ENCODE measurements at places on chromosomes 7 and 10.

- DNase-seq, result no peak
Measured at GRCh38 chr10:113084031-113084430, 134.0 kb downstream of the TCF7L2 start.

DNA sequence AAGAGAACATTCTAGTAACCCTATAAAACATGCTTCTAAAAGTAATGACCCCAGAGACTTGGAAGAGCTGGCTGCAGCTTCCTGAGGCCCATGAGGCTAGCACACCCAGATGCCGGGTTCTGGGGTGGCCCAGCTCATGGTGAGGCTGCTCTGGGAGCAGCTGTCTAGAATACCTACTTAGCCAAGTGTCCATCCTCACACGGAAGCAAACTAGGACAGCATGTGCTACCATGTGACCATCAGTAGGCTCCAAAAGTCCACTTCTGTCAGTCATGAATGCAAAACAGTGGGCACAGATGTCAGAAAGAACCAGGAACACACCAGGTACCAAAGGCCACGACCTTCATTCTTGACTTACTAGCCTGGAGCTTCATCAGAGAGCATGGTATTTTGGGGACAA lies 32.4 kb downstream of the CTBP2 start:
- no peak for DNase-seq

- DNase-seq, result no peak
Measured at GRCh38 chr7:46352004-46352954, 431.2 kb upstream of the IGFBP3 start.

DNA sequence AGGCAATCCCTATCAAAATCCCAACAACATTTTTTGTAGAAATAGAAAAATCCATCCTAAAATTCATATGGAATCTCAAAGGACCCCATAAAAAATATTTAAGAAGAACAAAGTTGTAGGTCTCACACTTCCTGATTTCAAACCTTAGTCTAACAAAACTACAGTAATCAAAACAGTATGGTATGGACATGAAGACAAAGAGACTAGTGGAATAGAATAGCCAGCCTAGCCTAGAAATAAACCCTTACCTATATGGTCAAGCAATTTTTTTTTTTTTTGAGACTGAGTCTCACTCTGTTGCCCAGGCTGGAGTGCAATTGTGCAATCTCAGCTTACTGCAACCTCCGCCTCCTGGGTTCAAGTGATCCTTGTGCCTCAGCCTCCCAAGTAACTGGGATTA lies 3.6 kb upstream of the TMEM120A start:
- no peak for DNase-seq

GRCh38 chr10:119368991-119369869 lies 161.9 kb downstream of the GRK5 start:
- DNase-seq, result no peak

DNA sequence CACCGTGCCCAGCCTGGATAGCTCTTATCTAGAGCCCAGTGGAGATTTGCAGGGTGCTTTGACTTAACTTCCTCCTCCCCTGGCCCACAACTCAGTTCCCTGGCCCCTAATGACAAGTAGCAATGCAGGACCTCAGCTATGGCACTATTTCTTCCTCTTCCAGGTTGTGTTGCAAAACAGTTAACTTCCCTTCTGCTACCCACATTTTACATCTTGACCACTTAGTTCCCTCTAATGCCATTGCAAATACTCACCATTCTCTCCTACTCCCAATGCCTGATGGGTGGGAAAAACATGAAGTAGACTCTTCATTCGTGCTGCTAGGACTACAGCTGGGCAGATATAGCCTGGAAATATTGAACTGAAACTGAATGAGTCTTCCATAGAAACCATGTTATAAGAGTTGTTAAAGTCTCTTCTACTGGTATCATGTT lies 39.1 kb upstream of the FGL2 start:
- no peak for DNase-seq

- no peak for DNase-seq
Measured at GRCh38 chr10:61325223-61325960, 127.8 kb downstream of the TMEM26 start.

DNA sequence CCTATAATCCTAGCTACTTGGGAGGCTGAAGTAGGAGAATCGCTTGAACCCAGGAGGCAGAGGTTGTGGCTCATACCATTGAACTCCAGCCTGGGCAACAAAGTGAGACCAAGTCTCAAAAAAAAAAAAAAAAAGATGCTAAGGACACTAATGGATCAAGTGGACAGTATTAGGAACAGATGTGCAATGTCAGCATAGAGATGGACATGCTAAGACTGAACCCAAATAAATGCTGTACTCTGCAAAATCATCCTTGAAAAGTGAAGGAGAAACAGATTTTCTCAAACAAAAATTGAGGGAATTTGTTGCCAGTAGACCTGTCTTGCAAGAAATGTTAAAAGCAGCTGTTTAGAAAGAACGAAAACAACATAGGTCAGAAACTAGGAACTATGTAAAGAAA lies 194.5 kb downstream of the USP6NL start:
- no peak for DNase-seq

GRCh38 chr7:133853706-133854276 lies 273.3 kb upstream of the LRGUK start:
- DNase-seq, result no peak

GRCh38 chr10:116026315-116026714 lies 246.7 kb downstream of the GFRA1 start:
- no peak for DNase-seq

DNA sequence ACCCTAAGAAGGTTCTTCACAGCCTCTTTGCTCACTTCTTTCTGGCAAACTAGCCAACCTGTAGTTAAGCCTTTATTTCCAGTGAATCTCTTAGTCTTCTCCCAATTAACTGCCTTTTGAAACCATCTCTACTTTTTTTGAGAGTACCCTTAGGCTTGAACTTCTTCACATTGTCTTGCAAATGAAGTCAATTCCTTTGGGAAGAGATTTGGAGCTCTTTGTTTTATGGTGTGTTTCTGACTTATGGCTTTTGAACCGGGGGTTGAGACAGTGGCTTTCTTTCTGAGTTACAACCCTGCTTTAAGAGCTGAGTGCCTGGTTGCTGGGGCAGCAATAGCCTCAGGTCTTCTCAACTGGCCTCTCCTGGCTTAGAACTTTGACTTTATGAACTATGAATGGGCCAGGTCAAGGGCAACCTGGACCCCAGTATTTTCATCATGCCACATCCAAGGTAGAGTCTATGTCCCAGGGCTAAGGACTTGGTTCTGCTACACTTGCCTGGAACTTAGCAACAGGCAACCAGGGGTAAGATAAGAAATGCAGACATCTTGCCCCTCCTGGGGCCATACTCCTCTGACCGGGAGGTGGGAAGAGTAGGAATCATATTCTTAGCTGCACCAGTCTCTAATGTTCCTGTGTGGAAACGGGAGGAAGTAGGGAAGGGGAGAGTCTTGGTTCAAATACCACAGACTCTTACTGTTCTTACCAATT lies 53.0 kb downstream of the SP4 start:
- DNase-seq, result no peak

GRCh38 chr7:151343516-151343915 lies 1.9 kb downstream of the NUB1 start:
- no peak for DNase-seq

- no peak for DNase-seq
Measured at GRCh38 chr7:151806204-151806603, 70.7 kb downstream of the PRKAG2 start.

DNA sequence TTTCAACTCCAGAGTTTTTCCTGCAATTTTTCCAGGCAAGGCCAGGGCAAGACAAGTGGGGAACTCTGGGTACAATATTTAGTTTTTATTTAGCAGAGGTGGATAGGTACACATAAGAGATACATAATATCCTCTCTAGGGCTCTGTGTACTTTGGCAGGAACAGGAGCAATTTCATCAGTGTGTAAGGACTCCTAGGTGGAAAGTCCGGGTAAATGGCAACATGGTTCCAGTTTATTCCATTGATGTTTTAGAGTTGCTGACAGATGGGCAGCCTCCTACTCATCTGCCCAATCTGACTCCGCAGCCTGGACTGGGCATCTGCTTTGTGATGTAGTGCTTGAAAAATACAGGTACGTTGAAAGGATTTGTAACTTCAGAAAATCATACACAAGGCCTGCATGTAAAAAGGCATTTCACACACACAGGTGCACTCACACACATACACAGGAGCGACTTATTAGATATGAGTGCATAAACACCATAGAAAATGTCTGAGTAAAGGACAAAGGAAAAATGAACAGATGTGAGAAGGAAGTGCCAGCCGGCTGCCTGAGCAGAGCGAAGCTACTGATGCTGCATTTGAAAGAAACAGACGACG lies 5.7 kb downstream of the PON1 start:
- no peak for DNase-seq

- no peak for DNase-seq
Measured at GRCh38 chr10:28177944-28178637, 124.8 kb downstream of the MPP7 start.

GRCh38 chr7:28418311-28418710 lies 6.0 kb downstream of the CREB5 start:
- DNase-seq, result no peak

GRCh38 chr7:155508376-155509358 lies 37.7 kb downstream of the CNPY1 start:
- DNase-seq, result no peak

DNA sequence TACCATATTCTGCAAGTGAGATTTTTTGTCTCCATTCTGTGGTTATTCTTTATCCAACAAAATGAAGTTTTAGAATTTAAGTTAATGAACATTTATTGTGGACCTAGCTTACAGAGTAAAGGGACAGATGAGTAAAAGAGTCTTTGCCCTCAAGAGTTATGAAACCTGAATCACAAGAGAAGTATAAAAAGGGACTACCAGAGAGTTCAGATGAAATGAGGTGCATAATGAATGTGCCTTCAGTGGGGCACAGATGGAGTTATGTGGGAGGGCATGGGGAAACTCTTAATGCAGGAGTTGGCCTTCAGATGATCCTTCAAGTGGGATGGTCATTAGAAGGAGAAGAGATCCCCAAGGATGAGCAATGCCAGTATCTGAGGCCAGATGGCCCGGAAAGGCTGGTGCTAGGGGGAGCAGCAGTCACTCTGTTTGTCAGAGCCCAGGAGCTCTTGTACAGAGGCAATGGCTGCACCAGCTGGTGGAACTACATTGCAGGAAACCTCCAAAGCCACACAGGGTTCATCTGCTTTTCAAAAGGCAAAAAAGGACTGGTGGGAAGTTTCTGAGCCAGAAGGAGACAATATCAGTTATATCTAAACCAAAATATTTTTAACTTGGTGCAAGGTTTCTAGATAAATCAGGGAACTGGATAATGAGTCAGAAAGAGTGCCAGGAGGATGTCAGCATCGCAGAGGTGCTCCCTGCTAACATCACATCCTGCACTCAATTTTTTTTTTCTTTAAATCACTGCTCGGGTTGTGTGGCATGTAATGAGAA lies 162.0 kb downstream of the KLF6 start:
- DNase-seq, result no peak

- DNase-seq, result no peak
Measured at GRCh38 chr7:74405899-74406512, 47.7 kb upstream of the GTF2IRD1 start.

DNA sequence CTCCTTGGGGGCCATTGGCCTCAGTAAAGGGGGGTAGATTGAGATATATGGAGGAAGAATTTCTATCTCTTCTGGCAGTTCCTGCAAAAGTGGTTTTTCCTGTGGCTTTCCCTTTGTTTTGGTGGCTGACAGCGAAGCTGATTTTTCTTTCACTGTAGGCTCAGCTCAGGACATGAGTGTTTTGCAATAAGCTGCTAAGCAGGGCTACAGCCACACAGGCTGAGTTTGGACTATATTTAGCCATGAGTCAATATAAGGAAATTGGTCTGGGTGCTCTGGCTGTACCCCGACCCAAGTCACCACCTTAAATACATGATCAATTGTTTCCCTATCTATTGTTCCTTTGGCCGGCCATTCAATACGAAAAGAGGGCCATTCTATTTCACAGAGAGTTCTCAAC lies 212.7 kb upstream of the KCND2 start:
- DNase-seq, result no peak

- DNase-seq, result no peak
Measured at GRCh38 chr7:229184-229964, 37.0 kb downstream of the FAM20C start.

DNA sequence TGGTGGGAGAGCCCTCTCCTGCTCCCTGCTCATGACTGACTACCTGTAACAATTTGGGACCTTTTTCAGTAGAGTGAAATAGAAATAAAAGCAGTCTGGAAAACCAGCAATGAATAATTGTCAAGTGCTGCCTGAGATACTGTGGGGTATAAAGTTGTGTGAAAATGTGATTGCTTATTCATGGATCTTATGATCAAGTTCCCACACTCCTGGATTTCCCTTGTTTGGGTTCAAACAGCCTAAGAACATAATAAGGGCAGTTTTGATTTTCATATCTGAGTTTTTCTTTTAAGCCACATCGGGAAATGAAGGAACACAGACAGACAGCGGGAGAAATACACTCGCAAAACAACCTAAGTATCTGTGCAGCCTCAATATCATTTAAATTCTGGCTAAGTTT lies 52.9 kb downstream of the CALD1 start:
- DNase-seq, result no peak

DNA sequence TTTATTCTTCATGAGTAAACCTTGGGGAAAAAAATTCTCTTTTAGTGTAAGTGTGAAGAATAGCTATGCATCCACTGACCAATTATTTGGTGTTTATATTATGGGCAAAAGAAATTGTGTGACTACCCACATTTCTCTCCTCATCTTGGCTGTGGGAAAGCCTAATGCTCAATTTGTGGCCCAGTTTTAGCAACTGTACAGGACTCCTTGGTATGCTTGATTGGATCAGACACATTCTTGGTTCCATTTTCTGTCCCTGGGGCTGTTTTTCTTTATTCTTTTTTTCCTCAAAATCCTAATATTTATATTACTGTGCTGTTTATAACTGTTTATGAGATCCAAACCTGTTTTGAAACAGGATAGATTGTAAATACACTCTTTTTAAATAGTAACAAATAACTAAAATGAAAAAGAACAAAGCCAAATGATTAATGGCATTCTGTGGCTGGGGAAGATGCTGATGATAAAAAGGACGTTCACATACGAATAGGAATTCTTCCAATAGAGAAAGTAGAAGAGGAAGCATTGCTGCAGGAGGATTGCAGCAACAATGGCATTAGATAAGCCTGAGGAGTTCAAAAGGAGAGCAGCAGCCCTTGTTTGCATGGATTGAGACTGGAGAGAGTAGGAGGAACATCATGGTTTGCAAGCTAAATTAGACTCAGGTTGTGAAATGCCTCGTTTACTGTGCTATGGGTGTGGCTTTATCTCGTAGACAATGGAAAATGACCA lies 580.5 kb downstream of the INHBA start:
- DNase-seq, result no peak

GRCh38 chr10:34726862-34727261 lies 88.2 kb downstream of the PARD3 start:
- no peak for DNase-seq

Data from activated T-cell treated with anti-CD3 and anti-CD28 coated beads for 4 hours (primary cell).